Omental fat pad (tissue), 4 donors: ENCODE measurements at places on chromosomes 7 and 10. TPM values are rescaled to one million over a fixed set of nuclear protein-coding genes. Genes with fewer than 3 reads are reported as not detected.

GRCh38 chr7:19119372-19119771, 1.9 kb upstream of the TWIST1 start:
- no peak for DNase-seq

GRCh38 chr10:77497748-77498147, 139.9 kb downstream of the KCNMA1 start:
- no peak for DNase-seq

DNA sequence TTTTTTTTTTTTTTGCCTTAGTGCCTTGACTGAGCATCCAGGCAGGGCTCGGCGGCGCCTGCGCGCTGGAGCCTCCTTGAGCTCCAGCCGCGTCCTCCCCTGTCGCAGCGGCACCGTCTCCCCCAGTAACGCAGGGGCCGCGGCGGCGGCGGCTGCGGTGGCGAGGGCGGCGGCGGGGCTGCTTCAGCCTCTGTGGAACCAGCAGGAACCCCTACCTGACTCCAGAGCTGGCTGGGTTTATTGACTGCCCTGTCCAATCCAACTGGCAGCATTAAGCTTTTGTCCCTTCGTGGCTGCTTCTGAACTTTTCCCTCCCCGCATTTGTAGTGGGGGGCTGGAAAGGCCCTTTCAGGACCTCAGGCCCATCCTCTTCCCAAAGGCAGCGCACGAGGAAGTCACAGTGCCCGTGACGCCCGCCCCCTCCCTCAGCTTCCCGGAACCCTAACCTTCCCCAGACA, at the start of gene GPR85:
Gene GPR85 (minus strand): TSS at position 397 of the 458 bp plus-strand sequence. CDS start 2,106 bp downstream, outside the sequence.
- DNase-seq: no peak

DNA sequence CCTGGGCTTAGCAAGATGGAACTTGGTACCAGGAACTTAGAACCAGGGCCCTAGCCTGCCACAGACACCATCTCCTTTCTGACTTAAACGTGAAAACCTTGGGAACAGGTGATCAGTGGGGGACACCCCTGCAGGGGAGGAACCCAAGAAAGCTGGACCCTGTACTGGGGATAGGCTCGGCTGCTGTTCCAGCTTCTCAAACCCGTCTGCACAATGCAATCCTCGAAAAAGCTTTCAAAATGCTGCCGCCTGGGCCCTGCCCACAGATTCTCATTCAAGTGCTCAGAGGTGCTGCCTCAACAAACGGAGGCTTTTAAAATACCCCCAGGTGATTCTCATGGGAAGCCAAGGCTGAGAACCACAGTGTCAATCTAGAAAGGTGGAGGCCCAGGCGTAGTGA, 169.7 kb downstream of the ARHGAP21 start:
- DNase-seq: no peak

- DNase-seq: no peak
Observed at GRCh38 chr7:152173372-152174070, 148.0 kb downstream of the GALNT11 start.

DNA sequence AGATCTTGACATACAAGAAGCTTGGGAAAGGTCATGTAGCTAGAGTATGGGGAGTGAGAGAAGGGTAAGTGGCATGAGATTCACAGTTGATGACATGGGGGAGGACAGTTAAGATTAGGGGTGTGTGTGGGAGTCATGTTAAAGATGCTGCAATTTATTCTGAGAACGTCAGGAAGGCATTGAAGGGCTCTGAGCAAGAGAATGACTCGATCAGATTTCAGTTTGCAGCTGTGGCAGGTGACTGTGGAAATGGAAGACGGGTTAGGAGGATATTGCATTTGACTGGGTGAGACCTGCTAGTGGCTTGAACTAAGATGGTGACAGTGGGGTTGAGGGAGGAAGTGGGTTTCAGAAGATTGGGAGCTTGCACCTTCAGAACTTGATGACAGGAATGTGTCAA, 5.6 kb downstream of the CDC123 start:
- DNase-seq: no peak

- DNase-seq: no peak
Observed at GRCh38 chr10:62582101-62582705, 208.0 kb downstream of the ZNF365 start.

STK32C gene
- 8.9 TPM for total RNA-seq

- DNase-seq: no peak
Observed at GRCh38 chr7:2774935-2775334, 69.2 kb downstream of the GNA12 start.

DNA sequence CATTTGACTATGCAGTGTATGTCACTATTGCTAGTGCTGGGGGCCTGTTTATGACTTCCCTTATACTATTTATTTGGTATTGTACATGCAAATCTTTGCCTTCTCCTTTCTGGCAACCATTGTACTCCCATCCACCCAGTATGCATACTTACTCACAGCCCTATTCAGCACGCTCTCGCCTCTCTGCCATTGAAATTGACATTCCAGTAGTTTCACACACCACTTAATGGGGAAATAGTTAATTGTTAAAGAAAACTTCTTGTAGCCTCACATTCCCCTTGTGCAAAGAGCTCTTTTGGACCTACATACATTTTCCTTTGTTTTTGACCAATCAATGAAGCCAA, 9.9 kb downstream of the CLDN12 start:
- no peak for DNase-seq

GRCh38 chr7:144063710-144064109, 5.9 kb upstream of the OR2A25 start:
- no peak for DNase-seq

- DNase-seq: no peak
Observed at GRCh38 chr7:29987083-29987482, 2.5 kb downstream of the SCRN1 start.

SSC4D gene
- total RNA-seq: 2.1 TPM

TMEM236 gene
- 1.7 TPM for total RNA-seq

TRAPPC14 gene
- total RNA-seq: 5.7 TPM

- no peak for DNase-seq
Observed at GRCh38 chr10:95211606-95212279, 17.7 kb downstream of the ACSM6 start.

DNA sequence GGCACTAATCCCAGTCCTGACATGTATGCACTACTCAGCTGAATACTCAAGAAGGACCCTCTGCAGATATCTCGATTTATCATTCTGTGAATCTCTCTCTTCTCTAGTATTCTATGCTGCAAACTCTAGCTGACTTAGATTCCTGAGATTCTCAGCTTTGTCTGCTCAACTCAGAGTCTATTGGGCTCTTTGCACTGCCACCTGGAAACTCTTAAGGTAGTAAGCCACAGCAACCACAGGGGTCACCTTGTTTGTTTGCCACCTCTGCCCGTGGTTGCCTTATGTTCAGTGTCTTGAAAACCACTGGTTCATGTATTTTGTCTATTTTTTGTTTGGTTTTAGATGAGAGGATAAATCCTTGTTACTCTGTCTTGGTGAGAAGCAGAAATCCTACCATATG, 72.9 kb downstream of the SP8 start:
- DNase-seq: no peak

GRCh38 chr7:16318989-16319915, 102.1 kb downstream of the CRPPA start:
- DNase-seq: no peak

DNA sequence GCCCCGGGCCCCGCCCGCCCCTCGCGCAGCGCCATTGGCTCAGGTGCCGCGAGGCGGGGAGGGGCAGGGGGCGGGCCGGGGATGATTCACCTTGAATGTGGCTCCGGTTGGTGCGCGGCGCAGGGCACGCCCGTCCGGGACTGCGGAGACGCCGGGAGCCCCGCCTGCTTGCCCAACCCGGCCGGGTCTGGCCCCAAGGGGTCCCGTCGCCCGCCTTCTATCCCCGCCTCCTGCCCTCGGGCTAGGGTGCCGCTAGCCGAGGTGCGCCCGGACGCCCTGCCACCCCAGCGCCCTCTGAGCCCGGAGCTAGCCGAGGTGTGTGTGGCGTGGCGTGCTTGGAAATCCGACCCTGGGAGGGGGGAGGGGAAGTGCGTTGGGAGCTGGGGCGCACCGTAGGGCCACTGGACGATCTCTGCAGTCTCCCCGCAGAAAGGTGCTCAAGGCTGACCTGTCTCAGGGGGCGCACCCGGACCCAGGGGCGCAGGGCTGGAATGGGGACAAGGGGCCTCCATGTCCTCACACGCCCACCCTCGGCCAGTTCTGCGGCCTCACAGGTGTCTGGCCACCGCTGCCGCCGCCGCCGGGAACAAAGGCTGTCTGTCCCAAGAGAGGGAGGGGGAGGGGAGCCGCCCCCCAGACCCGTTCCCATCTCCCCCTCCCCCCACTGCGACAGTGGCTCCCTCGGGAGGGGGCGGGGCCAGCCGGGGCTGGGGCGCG, 168.9 kb downstream of the NRF1 start:
- DNase-seq: peak; percentile 43

GRCh38 chr10:14782691-14783363, 8.1 kb upstream of the FAM107B start:
- DNase-seq: no peak

PITRM1 gene
- total RNA-seq: 67.6 TPM

ACSM6 gene
- total RNA-seq: not detected

CDH23 gene
- 41.9 TPM for total RNA-seq

DNA sequence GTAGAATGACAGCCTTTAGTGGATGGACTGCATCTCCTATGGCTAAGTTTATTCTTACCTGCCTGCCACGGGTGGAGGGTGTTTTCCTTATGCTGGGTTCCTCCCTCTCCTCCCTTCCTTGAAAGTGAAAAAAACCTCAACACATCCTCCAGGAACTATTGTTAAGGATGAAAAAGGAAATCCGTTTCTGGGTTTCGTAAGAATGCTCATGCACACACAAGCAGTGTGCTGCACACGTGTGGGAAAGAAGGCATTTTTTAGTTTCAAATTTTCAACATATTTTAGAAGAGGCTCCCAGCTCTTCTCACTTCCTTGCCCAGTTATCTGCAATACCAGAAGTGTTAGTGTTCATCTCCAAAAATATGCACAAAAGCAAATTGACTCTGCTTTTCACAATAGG, 90.6 kb downstream of the FAM171A1 start:
- DNase-seq: no peak

GRM8 gene
- total RNA-seq: not detected

DNA sequence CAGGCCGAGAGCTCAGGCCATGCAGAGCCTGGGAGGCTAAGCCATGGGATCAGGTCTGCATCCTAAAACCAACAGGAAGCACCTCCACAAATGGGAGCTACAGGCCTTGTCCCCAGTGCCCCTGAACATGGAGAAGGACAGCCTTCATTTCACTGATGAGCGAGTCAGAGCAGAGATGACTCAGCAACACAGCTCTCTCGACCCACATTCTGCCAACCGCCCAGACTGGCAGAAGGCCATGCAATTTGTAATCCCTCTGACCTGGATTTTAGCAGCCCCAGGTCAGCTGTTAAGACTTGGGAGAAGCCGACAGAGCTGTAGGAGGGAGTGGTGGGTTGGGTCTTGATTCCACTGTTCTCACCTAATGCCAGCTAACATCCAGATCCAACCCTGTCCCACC, 25.5 kb downstream of the VOPP1 start:
- DNase-seq: peak; percentile 60

TMEM184A gene
- total RNA-seq: not detected

GRCh38 chr7:127789031-127789430, 137.0 kb downstream of the SND1 start:
- no peak for DNase-seq

SEC23IP gene
- total RNA-seq: 18.4 TPM

TRIM74 gene
- total RNA-seq: not detected

CALHM1 gene
- not detected for total RNA-seq

GRCh38 chr7:47303014-47303694, 278.8 kb downstream of the TNS3 start:
- no peak for DNase-seq

DNA sequence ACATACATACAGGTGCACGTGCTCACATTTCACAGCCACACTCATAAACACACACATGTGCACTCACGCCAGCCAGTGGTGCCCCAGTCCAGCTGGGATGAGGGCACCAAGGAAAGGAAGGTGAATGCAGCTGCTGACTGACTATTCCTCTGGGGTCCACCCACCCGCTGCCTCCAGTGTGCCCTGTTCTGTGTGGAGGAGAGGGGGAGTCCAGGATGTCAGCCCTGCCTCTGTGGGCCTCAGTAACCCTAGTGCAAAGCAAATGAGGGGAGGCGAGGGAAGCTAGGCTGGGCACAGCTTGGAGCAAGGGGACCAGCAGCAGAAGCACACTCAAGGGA, 57.6 kb downstream of the YKT6 start:
- DNase-seq: no peak

DNA sequence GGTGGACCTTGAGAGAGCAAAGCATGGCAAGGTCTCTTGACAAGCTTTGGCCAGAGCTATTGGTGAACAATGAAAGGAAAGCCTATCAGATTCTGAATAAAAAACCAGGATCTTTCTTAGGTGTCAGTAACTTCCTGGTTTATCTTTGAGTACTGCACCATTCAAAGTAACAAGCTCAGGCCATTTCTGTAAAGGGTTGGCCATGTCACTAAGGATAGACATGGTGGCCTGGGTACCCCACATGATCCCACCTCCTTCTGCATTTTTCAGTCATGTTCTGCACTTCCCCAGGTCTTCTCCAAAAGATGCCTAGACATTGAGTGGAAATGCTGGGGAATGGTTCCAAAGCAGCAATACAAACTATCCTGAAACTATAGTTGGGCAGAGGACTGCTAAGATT, 242.0 kb downstream of the ARHGAP12 start:
- DNase-seq: no peak

- DNase-seq: no peak
Observed at GRCh38 chr10:115379064-115379463, 285.9 kb downstream of the ATRNL1 start.

- DNase-seq: no peak
Observed at GRCh38 chr10:95833042-95833610, 74.6 kb upstream of the CC2D2B start.

- no peak for DNase-seq
Observed at GRCh38 chr7:25091176-25091575, 33.9 kb downstream of the CYCS start.

- no peak for DNase-seq
Observed at GRCh38 chr10:50658165-50658564, 34.4 kb upstream of the SGMS1 start.

DNA sequence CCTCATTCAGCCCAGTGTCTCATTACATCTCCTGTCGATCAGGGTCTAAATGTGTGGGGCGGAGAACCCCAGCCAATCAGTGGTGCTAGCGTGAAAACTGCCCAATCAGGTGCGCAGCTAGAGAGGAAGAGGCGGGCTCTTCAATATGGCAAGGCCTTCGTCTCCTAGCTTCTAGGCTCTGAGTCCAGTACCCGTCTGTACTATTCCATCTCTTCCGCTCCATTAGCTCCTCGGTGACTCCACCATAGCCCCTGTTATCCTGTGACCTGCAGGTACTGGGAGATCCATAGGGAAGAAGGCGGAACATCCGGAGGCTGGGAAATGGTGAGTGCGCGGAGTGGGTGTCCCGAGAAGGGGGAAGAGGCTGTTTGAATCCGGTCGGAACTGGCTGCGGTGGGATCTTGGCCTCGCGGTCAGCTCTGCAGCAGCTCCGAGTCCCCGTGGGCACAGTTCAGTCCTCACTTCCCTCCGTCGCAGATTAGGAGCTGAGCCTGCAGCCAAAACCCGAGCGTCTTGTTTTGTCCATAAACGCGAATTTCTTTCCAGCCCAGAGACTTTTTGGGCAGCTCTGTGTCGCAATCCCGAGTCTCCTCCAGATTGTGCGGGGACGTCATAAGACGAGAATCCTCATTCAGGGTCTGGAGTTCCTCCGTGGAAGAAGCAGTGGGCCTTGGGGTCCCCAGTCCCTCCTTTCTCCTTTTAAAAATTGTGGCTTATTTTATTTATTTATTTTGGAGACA, at the start of gene ZNF727:
Gene ZNF727 (plus strand): TSS at position 134 of the 740 bp plus-strand sequence. CDS start 188 bp downstream, at position 322.
- no peak for DNase-seq

- DNase-seq: no peak
Observed at GRCh38 chr7:157520249-157520648, 183.4 kb downstream of the DNAJB6 start.

- no peak for DNase-seq
Observed at GRCh38 chr10:47087667-47088066, 176.4 kb downstream of the PTPN20 start.

MALRD1 gene
- 1.8 TPM for total RNA-seq
